Right cardiac atrium (tissue), 5 donors: ENCODE measurements at places on chromosomes 2 and 18. TPM values are rescaled to one million over a fixed set of nuclear protein-coding genes. Genes with fewer than 3 reads are reported as not detected.

GRCh38 chr2:67476809-67477790, 80.0 kb downstream of the ETAA1 start:
- DNase-seq = peak; percentile 43

DNA sequence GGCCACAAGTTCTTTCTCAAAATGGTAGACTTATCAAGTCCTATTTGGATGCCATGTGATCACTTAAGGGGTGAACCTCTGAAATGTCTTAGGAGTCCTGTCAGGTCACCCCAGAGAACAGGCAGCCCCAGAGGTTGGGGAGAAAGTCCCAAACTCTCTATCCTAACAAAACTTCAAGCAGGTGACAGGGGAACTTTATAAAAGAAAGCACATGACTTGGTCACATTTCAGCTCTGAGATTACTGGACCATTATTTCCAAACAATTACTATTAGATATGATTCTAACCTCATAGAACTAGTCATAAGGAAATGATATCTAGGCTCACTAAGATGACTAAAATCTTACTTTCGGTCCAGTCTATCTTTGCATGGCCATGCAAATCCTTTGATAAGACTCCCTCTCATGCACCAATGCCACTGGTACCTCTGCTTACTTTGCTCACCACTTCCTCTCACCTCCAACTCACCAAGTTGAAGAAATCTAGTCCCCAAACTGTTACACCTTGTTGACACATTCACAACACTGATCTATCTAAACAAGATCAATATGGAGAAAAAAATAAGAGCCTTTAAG, 107.0 kb downstream of the GALNT14 start:
- DNase-seq = no peak

DHRS9 gene
- 51.8 TPM for polyA plus RNA-seq

DNA sequence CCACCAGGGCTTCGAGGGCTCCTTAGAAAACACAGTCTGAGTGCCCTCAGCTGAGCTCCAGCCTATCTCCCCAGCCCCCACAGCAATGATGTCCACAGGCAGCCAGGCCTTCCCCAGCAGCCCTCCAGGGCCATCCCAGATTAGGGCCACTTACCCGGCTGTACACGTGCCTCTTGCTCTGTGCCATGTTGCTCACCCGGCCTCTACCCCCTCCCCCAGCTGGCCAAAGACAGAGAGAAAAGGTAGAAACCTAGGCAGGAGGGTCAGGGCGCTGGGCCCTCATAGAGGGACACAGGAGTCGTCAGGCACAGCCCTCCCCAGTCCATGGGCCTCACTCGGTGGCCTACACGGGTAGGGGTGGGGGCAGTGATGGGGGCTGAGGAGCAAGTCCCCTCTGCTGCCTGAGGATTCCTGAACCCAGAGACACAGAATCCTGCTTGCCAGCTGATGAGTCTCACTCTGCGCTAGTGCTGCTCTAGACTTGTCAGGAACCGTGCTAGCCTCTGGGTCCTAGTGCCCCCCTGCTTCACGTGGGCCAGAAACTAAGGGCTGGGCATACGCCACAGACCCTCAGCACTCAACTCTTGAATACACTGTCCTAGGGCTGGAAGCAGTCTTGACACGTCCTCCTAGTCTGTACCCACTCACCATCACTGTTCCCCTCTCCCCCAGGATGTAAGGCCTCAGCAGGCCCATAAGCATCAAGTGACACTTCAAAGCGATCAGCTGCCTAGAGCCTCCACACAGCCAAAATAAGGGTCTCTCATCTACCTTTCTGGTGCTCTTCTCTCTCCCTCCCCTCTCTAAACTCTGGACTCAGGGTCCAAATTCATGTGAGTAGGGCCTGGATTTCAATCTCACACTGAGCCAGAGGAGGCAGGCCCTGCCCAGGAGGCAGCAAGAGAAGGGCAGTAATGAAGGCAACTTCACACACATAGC, at the start of gene DCTN1:
Gene DCTN1 (minus strand): TSS at position 461 of the 939 bp plus-strand sequence. CDS start 274 bp downstream, at position 187.
- peak; percentile 60 for DNase-seq

GRCh38 chr2:726169-726568, 49.0 kb upstream of the TMEM18 start:
- no peak for DNase-seq

HOXD4 gene
- 0.29 TPM for polyA plus RNA-seq

DNA sequence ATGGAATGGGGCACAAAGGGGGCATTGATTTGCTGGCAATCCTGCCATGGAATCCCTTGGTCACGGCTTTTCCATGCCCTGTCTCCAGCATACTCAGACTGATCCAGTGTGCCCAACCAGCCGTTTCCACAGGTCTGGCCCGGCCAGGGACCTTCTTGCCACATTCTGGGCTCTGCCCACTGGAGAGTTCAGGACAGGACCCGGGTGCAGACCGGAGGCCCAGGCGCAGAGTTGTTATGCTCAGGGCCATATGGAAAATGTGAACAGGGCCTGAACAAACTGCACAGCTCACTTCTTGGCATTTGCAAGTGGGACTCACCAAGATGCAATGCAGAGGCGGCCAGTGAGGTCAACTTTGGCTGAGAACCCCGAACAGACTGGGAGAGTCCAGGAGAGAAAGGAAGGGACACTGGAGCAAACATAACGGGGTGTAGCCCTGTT, 15.6 kb upstream of the ASAP2 start:
- DNase-seq = peak; percentile 96

GRCh38 chr2:69083235-69083748, 70.3 kb downstream of the ANTXR1 start:
- DNase-seq = no peak

DNA sequence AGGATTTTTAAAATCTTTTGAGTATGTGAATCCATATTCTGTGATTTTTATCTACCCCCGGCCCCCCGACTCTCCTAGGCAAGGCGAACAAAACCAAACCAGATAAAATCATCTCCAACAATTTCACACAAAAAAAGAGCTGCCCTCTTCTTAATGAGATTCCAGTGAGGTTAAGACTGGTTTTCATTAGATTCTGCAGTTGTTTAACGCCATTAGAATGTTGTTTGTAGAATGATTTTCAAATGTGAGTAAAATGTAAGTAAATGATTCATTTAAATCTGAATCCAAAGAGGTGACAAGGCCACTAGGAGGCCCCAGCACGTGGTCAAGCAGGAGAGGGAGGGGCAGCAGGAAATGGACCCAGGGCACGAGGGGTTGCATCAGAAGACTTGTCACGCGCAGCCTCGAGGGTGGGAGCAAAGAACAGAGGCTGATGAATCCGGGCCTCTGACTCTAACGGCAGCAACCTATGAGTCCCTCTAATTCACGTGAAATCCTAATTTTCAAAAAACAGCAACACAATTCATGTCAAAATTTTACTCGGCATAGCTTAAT, 24.3 kb upstream of the KLHL29 start:
- no peak for DNase-seq

- no peak for DNase-seq
Observed at GRCh38 chr2:136128905-136129304, 11.0 kb upstream of the CXCR4 start.

- no peak for DNase-seq
Observed at GRCh38 chr2:35522450-35522849, 833.1 kb upstream of the CRIM1 start.

GRCh38 chr2:240165661-240166060, 25.2 kb upstream of the OTOS start:
- DNase-seq = no peak

ERICH2 gene
- polyA plus RNA-seq = 4.1 TPM

IL1RN gene
- polyA plus RNA-seq = 0.54 TPM

DNA sequence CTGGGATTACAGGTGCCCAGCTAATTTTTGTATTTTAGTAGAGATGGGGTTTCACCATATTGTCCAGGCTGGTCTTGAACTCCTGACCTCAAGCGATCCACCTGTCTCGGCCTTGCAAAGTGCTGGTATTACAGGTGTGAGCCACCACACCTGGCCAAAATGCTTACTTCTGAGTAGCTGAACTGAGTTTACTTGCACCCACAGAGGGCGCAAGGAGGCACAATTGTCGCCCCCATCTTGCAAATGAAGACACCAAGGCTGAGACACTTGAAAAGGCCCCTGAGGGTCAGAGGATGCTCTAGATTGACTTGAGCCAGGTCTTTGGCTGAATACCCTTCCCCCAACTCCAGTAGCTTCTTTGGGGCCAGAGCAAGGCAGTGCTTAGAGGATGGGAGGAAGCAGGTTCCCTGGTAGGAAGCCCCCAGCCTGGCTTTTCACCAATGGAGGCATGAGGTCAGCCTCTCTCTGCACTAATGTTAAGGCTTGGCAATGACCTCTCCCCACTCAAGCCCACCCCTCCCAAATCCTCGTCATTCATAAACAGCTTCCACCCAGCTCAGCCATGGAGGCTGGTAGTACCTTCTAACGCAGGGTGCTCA, 14.5 kb upstream of the KIF1A start:
- DNase-seq = peak; percentile 25

DNA sequence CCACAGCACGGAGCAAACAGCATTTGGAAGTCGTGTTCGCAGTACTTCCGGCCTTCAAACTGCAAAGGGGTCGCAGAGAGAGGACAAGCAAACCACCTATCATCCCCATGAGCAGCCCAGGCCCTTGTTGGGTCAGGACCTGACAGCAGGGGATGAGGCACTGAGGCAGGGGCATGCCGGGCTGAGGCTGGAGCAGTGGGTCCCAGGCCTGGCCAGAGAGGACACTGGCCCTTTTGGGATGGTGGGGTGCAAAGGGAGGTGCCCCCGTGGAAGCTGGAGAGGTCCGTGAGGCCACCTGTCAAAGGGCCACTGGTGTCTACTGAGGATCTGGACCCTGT, 8.9 kb downstream of the GPR17 start:
- peak; percentile 12 for DNase-seq

- DNase-seq = no peak
Observed at GRCh38 chr18:78814766-78815165, 164.9 kb upstream of the SALL3 start.

- no peak for DNase-seq
Observed at GRCh38 chr2:157428500-157429175, 15.3 kb downstream of the CYTIP start.

EML6 gene
- 0.43 TPM for polyA plus RNA-seq

DNA sequence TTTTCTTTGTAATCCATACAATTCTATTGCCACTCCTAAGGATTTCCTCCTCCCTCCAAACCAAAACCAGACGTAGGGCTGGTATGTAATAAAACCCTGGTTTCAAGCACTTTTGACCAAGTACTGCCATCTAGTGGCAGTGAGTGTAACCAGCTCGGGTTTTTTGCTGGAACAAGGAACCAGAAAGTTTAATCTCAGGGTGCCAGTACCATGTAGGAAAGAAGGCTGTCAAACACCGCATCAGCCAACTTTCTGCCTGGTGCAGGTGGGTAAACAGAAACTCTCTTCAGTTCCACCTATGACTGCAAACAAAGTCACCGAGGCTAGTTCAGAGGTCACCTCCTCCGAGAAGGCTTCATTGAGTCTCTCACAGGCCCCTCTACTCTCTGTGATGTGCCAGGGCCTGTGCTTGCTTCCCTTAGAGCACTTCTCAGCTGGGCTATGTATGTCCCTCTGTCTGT, 10.2 kb upstream of the THNSL2 start:
- DNase-seq = no peak

DNA sequence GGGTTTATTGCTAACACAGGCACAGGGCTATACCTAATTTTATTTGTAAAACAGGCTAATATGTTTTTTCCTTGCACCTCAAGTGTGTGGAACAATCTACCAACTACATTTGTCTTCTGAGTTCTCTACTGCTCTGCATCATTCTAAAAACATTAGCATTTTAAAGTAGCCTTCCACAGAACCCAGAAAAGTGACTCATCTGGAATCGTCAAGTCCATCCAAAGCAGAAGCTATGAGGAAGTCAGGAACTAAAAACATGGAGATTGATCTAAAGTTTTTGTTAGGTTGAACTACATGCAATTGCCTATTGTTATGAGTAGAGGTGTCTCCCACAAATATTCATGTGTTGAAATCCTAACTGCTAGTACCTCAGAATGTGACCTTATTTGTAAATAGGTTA, 70.9 kb downstream of the SUCLG1 start:
- no peak for DNase-seq

FZD7 gene
- polyA plus RNA-seq = 8.0 TPM

DNA sequence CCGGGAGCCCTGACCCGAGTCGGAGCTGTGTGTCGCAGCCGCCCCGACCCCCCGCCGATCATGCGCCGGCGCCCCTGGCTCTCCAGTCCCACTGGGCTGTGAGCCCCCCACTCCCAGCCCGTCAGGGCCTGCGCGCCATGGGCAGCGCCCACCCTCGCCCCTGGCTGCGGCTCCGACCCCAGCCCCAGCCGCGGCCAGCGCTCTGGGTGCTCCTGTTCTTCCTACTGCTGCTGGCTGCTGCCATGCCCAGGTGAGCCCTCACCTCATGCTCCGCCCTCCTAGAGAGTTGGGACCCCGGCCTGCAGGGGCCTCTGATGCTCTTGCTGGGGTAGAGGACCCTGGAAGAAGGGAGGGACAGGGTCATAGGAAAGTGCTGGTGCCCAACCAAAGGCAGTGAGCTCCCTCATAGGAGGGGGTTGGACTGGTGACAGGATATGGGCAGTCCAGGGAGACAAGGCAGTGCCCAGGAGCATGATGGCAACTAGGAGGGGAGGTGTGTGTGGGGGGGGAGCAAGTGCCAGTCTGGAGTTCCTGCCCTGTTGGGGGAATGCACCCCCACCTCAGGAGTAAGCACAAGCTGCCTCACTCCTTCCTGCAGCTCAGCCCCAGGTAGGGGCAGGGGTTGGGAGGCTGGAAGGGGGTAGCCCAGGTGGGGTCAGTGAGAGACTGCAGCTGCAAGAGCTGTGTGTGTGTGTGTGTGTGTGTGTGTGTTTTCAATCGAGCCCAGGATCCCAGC, 375 bp downstream of the WNT10A start:
- DNase-seq = no peak

IL36A gene
- polyA plus RNA-seq = not detected

MEX3C gene
- 9.2 TPM for polyA plus RNA-seq
